ENCODE measurements at places on chromosomes 6 and 20.

DNA sequence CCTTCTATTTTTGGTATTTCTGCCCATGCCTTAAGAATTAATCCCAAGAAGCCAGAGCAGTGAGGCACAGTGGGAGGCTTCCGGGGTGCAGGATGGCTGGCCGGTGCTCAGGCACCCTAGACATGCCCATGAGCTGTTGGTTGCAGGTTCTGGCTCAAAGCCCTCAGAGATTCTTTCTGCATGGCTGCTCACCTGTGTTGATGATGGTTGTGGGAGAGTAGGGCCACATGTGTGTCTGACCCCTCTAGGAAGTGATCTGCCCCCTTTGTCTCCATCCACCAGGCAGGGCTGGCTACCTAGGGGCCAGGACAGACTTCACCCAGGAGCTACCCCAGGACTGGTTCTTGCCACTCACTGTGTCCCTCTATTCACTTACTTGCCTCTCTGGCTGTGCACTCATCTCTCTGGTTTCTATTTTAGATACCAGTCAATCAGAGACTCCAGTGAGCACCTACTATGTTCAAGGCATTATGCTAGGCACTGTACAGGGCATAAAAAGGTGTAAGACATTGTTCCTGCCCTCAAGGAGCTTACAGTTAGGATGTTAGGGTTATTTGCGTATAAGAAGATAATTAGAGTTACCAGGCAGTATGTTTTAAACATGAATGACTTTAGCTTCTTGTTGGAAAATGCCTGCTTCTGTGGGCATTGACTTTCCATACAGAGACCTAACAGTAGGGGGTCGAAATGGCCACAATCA is 16.8 kb downstream of the CD83 start:
- DNase-seq, result no peak

GRCh38 chr6:40252531-40253258 is 318.4 kb upstream of the MOCS1 start:
- no peak for DNase-seq

- no peak for DNase-seq
These were observed 7.2 kb upstream of the CHMP4B start for GRCh38 chr20:33803921-33804337.

DNA sequence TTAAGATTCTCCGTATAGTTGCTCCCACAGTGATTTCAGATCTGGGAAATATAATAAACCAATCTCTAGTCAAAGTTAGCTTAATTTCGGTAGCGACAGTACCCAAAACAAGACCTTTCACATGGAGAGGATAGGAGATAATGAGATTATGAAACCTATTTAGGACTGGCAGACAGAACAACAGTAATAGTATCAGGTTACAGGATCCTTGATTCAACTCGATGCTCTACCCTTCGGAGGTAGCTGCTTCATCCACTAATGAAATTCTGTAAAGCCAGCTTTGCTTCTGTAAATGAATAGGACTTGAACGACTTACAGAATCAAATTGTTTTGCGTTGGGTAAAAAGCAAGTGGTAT is 534 bp upstream of the AKIRIN2 start:
- no peak for DNase-seq

DNA sequence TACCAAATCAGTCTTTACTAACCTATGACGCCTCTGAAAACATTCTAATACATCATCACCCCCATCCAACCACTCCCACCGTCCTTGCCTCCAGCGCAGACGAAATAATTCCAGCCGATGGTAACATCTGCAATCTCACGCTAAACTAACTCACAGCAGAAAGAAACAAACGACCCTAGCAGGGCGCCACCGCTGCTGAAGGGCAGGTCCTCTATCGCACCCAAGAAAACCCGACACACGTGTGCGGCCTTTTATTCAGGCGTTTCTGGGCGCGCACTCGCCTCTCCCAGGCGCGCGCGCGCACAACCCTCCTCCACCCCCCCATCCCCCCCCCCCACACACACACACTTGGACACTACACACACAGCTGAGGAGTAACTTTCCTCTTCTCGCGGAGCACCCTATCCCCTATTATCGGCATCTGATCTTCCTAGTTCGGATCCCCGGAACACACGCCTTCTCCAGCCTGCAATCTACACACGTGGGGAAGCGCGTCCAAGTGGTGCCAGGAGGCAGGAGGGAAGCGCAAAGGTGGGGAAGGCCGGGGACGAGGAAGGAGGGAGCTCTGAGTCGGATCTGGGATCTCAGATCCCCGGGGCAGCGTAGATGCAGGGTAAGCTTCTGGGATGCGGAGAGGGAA is 1.4 kb downstream of the GFOD1 start:
- peak; percentile 25 for DNase-seq

DNA sequence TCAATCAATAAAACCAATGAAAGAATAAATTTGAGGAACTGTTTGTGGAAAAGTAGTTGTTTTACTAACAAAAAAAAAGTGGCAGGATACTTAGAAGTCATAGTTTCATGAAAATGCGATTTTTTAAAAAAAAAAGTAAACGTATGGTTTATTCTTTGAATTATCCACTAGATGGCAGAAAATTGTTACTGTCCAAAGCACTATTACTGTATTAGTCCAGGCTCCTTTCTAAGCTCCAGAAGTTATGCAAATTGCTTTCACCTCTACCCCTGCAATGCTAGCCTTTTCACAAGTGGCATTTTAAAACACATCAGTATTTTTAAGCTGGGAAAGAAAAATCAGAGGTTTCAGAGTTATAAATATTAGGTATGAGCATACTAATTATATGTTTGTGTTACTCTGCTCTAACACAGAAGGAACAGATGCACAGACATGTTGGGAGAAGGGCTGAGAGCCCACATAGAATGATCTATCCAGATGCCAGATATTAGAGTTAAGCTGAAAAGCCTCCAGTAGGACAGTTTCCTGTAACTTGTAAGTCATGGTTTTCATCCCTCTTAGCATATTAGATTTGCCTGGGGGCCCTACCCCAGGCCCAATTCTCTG is 63.9 kb downstream of the FHL5 start:
- no peak for DNase-seq

- DNase-seq, result no peak
These were observed 672.1 kb downstream of the HACE1 start for GRCh38 chr6:104187616-104188015.

- DNase-seq, result no peak
These were observed 36.4 kb downstream of the ERMARD start for GRCh38 chr6:169787797-169788196.

All from gastrocnemius medialis (tissue), 4 donors.